ENCODE measurements at places on chromosomes 11 and 22. TPM values are rescaled to one million over a fixed set of nuclear protein-coding genes. Genes with fewer than 3 reads are reported as not detected.

Gene CFAP300
- 4.5 TPM for polyA plus RNA-seq

- no peak for DNase-seq
These were observed 47.9 kb downstream of the OSBP2 start for GRCh38 chr22:30742291-30743256.

GRCh38 chr11:95768521-95768920, 21.1 kb downstream of the FAM76B start:
- no peak for DNase-seq

- no peak for DNase-seq
These were observed 26.9 kb upstream of the LDHA start for GRCh38 chr11:18367431-18367830.

Gene EMID1
- polyA plus RNA-seq = 0.13 TPM

Gene MPZL2
- not detected for polyA plus RNA-seq

GRCh38 chr22:26536056-26536761, 23.9 kb upstream of the TFIP11 start:
- no peak for DNase-seq

GRCh38 chr11:112477581-112478317, 217.1 kb upstream of the PLET1 start:
- DNase-seq = no peak

- DNase-seq = no peak
These were observed 4.9 kb downstream of the APOL3 start for GRCh38 chr22:36155702-36156101.

- DNase-seq = no peak
These were observed 137.5 kb downstream of the FAM76B start for GRCh38 chr11:95652002-95652472.

Gene TIMP3
- 558 TPM for polyA plus RNA-seq

GRCh38 chr11:19555266-19555665, 157.4 kb upstream of the NAV2 start:
- DNase-seq = no peak
